Neuronal stem cell (in vitro differentiated cells): ENCODE measurements at places on chromosomes 11 and 22.
A peak's percentile ranks its signal among the peaks of the same experiment; 100 is the strongest.

DNA sequence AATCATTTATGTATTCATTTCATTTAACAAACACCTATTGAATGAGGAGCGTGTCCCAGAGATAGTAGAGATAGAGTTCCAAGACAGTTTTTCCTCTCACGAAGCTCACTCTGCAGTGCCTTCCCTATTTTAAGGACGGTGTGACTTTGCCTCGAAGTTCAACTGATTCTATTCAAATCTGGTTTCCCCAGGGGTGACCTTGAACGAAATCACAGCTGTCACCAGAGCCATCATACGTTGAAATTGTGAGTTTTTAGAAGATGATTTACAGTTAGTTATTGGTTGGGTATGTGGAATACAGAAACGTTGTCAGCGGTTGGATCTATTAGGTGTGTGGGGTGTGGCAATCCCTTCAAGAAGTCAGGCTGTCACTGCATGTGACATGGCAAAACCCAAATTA, 33.9 kb upstream of the SESN3 start:
- no peak for DNase-seq

DNA sequence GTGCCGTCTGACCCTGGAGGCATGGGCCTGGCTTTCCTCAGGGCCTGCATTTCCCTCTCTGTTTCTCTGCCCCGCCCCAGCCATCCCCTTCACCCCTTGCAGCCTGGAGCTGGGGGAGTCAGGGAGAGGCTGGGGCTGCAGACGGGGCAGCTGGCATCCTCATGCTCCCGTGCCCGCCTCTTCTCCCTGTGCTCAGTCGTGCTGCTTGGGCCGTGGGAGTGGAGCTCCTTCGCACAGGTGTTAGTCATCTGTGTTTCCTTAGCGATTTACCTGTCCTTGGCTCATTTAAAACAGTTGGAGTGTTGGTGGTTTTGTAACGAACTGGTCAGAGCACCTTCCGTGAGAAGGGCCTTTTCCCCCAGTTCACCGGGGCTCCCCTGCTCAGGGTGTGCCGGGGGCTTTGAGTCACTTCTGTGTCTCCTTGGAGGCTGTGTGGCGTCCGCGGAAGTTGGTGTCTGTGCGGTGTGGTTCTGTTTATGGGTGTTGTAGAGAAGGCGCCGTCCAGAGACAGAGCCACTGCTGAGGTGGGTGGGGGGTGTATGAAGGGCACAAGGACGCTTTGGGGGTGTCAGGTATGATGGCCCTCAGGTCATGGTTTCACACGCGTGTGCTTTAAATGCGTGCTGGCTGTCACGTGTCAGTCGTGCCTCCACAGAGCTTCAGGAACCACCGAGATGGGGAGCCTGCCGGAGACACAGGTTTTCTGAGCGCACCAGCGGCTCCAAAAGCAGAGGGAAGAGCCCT, 19.5 kb downstream of the BRSK2 start:
- DNase-seq: no peak

DNA sequence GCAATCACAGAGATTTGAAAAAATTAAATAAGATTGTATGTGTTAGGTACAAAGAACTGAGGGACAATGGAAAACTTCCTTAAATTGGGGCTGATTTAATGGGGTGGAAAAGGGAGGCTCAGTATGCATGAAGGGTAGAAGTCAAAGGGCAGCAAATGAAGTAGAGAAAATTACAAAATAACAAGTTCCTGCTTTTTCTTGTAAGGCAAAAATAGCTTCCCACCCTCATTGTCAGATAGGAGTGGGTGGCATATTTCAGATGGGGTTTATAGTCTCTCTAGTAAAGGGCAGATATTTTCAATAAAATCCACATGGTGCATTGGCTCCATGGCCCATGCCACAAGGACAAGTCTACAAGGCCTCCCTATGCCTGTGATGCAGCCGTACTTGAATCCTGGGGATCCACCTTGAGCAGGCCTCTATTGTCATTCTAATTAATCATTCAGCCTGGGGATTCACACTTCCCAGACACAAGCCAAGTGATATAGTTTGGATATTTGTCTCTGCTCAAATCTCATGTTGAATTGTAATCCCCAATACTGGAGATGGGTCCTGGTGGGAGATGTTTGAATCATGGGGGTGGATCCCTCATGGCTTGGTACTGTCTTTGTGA, 36.7 kb upstream of the SESN3 start:
- DNase-seq: no peak

DNA sequence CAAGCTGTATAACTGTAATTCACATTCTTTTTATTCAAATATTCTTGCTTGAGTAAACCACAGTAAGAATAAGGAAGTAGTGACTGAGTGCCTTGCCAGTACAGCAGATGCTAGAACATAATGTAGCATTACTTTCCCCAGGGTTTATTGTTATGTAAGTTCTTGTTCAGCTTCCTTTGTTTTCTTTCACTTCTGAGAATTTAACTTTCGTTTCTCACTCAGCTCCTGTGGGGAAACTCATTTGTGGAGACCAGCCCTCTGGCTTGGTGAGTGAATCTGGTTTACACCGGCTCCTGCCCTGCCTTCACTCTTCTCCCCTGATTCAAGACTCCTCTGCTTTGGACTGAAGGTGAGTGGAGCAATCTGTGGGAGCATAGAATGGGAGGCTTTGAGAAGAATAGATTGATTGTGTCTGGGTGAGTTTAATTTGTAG, at the start of gene TRIM22:
Gene TRIM22 (plus strand): TSS at position 240 of the 433 bp plus-strand sequence. CDS start 6,443 bp downstream, outside the sequence.
- DNase-seq: no peak

DNA sequence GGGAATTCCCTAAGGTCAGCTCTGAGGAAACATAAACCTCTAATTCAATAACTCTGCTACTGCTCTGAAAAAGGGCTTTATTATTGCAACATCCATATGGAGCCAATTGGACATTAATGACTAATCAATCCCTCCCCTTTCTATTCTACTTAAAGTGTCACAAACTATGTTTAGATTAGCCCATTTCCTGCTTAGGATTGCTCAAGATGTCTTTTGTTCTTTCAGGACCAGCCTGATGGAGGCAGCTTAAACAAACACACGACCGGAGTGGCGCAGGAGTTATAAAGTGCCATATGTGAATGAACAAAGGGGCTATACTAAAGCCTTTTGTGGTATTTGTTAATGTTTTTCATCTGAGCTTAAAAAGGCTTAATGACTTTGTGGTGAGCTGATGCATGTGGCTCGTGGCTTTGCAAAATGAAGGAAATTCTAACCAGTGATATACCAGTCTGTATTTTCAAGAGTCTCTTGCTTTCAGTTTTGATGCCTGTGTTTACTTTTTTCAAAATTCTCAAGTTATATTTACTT, 354.4 kb downstream of the SOX6 start:
- peak; percentile 18 for DNase-seq

GRCh38 chr22:45510376-45511232, 7.9 kb downstream of the FBLN1 start:
- DNase-seq: no peak

GRCh38 chr22:38187413-38188212, 6.0 kb upstream of the PLA2G6 start:
- no peak for DNase-seq

- DNase-seq: no peak
Observed at GRCh38 chr22:17896586-17896985, 122.3 kb upstream of the BID start.

GRCh38 chr11:20021771-20022362, 138.4 kb downstream of the DBX1 start:
- no peak for DNase-seq

GRCh38 chr11:17394743-17395390, 6.4 kb upstream of the KCNJ11 start:
- no peak for DNase-seq

- DNase-seq: no peak
Observed at GRCh38 chr11:133467686-133468085, 64.6 kb downstream of the OPCML start.

DNA sequence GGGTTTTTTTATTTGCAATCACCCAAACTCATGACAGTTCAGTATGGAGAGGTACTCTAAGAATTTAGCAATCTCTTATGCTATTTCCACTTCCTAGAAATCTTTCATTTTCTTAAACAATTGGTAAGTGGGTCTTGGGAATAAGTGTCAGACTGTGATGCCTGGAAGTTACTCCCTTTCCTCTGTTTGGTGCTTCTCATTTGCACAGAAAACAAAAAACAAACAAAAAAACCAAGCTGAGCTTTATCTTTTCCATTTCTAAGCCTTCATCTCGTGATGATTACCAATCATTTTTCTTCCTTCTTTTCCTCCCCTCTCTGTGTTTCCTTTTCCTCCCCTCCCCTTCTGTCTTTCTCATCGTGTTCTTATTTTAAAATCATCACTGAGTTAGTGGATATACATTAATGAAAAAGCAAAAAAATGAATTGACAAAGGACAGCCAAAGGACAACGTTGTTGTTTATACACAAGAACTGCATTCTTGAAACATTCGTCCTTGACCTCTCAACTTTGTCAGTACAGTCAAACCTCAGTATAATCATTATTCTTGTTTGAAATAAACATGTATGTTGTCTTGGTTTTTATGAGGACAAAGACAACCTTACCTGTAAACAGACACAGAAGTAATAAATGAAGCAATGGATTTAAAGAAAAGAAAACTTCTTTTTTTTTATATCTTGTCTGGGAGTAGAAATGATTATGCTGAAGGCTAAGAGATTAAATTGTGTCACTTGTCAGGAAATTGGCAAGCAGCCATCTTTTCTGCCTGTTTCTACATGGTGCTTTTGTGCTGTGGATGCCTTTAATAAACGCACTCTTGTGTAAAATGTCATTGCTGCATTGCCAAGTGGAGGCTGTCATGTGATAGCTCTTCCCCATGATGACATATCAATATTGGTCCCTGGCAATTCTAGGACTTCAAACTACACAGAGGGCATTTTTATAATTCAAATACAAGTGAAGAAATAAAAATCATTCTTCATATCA, 803.2 kb upstream of the CCDC90B start:
- no peak for DNase-seq

DNA sequence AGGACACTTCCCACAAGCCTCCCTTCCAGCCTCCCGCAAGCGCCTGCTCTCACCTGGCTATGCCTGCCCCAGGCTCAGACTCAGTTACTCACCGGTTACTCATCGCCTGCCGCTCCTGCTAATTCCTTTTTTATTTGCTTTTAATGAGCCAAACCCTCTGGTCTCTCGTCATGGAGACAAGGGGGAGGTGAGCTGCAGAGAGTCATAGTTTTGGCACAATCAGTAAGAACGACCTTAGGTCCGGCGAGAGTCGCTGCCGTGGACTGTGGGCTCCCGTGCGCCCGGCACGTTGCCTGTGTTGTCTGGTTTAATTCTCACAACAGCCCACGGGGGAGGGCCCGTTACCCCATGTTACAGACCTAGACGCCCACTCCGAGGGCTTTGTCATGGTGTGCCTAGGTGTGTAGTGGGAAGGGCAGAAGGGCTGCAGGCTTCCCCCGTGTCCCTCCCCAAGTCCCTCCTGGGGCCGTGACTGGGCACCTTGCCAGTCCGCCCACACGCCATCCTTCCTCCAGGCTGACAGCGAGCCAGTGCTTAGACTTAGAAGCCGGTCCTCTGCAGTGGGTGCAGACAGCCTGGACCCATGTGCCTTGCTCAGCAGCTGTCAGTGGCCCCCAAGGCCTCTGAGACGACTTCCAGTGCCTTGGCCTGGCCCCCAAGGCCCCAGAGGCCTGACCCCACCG, 42.2 kb downstream of the WNT7B start:
- no peak for DNase-seq

DNA sequence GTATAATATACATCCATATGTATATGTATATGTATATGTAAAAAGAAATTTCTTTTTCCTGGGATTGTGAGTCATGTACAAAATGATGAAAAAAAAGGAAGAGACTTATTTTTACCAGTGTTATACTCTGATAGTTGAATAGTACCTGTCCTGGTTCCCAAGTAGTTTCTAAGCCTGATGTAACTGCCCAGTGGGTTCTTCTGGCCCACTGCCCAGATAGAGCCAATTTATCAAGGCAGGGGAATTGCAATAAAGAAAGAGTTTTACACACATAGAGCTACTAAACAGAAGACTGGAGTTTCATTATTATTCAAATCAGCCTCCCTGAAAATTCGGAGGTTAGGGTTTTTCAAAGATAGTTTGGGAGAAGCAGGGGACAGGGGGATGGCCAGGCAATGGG, 29.1 kb upstream of the NARS2 start:
- no peak for DNase-seq

- DNase-seq: no peak
Observed at GRCh38 chr22:42436404-42436803, 4.2 kb upstream of the NFAM1 start.

DNA sequence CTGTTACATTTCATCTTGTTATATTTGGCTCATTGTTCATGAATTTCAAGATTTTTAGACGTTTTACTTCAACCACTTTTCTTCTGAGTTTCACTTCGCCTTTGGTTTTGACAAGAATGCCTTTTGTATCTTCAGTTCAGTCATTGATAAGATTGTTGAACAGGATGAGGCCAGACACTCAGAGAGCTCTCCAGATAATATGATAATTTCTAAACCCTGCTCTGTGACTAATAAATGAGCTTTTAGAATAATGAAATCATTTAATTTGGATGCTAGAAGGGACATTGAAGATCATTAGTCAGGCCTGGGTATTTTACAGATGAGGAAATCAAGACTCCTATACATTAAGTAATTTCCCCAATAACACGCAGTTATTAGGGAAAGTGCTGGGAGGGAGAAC, 37.2 kb upstream of the GRAMD1B start:
- DNase-seq: no peak

GRCh38 chr11:133719532-133720235, 125.6 kb downstream of the SPATA19 start:
- DNase-seq: no peak

DNA sequence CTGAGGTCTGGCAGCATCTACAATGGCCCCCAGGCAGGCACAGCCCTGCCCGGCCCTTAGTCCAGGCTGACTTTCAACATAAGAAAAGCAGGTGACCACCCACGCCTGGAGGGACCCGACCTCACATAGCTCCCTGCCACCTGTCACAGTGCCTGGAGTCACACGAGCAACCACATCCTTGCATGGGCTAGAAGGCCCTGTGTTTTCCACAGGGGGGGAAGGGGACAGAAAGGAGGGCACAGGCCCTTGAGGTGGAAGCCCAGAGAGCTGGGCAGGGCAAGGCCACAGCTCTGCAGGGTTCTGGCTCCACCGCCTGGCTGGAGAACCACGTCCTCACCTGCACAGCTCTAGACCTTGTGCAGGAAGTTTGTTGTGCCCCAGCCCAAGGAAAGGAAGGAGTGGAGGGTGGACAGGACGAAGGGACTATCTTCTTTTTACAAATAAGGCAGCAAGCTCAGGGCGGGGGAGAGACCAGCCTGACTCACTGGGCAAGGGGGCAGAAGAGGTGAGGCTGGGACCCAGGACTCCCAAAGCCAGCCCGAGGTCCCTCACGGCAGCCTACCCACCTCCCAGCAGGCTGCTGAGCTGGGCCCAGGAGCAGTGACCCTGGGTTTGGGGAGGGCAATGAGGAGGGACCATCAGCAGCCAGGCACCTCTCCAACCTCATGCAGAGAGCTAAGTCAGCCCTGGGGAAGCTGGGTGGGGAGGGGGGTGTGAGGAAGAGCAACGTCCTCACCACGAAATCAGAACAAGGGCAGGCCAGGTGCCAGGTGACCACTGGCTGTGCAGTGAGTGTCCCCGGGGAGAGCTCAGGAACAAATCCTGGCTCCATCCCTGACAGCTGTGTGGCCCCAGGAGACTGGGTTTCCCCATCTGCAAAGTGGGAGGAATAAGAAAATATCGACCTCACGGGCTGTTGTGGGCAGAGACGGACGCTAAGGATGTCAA, 4.3 kb downstream of the C1QTNF6 start:
- no peak for DNase-seq

GRCh38 chr11:73789279-73789670, 1.6 kb downstream of the MRPL48 start:
- DNase-seq: no peak
